ENCODE measurements at places on chromosomes 5 and 9.

DNA sequence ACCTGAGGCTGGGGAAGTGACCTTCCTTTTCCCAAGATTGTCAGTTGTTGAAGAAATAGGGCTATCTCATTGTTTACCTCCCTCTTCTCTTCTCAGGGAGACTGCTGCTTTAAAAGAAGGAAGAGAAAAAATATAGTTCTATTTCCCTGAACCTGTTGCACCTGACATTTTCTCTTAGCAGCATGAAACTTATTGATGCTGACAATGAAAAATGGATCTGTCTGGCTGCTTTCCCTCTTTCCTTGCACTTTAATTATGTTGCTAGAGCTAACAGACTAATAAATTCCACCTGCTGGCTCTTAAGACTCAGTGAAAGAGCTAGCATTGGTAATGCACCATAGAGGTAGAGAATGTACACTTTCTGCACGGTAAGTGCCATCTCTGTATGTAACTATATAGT is 6.2 kb upstream of the CKMT2 start:
- DNase-seq: no peak

- DNase-seq: no peak
These were observed 13.4 kb upstream of the RNU6ATAC start for GRCh38 chr9:134177624-134178393.

DNA sequence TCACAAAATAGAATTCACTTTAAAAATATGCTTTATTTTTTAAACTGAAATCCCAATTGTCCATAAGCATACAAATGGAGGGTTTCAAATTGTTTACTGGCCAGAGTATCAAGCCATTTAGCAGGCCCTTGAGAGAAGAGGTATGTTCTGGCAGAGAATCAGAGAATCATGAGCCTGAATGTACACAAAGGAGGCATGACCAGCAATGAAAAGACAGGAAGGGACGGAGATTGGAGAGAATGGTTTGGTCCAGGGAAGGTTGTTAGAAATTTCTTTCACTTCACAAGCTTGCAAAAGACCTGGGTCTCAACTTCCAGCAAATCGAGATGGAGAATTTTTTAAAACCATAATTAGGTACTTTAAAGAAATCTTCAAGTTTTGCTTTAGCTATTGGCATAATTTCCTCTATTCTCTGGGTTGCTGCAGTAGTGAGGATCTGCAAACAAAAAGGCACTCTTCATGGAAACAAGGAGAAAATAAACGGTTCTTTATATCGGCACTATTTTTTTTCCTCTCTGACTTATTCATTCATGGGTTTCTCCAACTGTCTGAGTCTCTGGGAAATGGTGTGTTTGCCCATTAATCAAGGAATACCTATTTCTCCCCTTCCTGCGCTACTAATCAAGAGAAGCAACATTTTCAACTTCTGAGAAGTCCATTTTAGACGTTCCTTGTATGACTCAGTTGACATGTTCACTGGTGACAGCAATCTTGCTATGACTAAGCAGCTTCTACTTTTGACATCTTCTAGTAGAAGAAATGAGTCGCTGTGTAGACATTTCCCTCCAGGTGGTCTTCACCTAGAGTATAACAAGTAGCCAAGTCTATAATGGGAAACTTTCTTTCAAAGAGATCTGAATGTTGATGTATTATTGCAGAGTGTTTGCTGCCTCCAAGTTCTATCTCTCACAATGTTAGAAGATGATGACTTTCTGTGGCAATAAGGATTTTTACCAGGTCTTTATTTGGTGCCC is 23.1 kb upstream of the ERCC6L2 start:
- DNase-seq: no peak

DNA sequence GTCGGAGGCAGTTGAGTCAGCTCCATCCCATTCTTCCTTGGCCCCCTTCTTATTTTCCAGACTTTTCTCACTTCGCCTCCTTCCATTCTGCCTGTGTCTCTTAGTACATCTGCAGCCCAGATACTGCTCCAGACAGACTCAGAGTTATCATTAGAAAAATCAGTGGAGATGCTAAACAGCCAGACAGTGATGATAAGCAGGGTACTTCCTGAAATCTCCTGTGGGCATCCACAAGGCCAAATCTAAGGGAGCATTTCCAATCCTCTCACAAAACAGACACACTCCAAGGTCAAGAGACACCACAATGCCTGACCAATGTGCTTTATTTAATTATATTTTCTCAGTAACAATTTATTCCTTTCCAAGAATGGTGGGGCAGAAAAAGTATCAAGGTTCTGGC is 14.5 kb upstream of the RLN1 start:
- no peak for DNase-seq

- no peak for DNase-seq
These were observed 104.1 kb upstream of the ZNF462 start for GRCh38 chr9:106758911-106759310.

- DNase-seq: no peak
These were observed 59.4 kb upstream of the GNA14 start for GRCh38 chr9:77707383-77708063.

GRCh38 chr5:73061593-73061992 is 58.8 kb upstream of the TMEM171 start:
- no peak for DNase-seq

DNA sequence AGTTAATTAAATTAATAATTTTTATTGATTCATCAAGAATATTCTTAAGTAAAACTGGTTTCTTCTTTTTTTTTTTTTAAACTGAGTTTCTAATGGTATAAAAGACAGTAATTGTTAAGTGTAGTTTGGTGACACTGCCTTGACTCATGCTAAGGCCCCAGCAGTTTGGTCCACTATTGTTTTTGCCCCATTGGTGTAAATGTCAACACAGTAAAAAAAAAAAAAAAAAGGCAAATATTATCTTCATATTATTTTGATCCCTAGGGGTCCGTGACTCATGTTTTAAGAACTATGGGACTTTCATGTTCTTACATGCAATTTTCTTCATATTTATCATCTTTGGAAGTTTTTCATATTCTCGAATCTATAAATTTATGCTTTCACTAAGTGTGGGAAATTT is 29.2 kb upstream of the JAK2 start:
- no peak for DNase-seq

- peak; percentile 91 for DNase-seq
These were observed at the start of gene SLC12A2 for GRCh38 chr5:128083033-128083810. Gene SLC12A2 (plus strand): TSS chr5:128083766. CDS start chr5:128083955, 189 bp downstream.

DNA sequence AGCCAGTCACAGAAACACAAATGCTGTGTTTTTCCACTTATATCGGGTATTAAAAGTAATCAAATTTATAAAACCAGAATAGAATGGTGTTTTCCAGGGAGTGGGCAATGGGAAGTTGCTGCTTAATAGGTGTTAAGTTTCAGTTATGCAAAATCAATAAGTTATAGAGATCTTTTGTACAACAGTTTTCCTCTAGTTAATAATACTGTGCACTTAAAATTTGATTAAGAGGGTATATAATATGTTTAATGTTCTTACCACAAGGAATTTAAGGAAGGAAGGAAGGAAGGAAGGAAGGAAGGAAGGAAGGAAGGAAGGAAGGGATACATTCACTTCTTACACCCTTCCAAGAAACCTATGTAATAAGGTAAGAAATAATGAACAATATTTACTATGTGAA is 867.7 kb upstream of the CDH6 start:
- DNase-seq: no peak

DNA sequence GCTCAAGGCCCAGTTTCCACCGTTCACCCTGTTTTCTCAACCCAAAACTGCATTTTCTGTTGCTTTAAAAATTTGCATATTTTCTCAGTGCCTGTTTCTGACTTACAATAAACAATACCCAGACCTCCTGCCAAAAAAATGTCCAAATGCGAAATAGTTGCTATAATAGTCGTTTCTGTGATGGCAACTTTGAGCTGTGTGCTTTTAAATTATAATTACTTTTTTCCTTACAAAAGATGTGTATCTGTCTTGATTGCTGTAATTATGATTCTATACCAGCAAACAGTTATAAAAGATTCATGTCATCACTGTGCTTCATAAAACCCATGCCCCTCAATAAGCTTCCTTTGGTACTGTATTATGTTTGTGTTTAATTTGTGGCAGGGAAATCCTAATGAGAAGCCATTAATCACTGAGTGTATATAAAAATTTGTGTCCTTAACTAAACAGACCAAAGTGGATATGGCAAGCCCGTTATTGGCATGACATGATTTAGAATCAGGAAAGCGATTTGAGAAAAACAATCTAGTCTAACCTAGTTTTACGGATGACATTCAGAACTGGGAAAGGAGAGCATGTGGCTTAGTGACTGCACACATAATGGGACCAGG is 5.4 kb upstream of the SLC1A3 start:
- no peak for DNase-seq

GRCh38 chr5:62948301-62948700 is 369.7 kb downstream of the LRRC70 start:
- DNase-seq: no peak

- no peak for DNase-seq
These were observed 8.5 kb downstream of the FOCAD start for GRCh38 chr9:20692554-20692953.

GRCh38 chr5:10726913-10727517 is 34.0 kb downstream of the DAP start:
- DNase-seq: no peak

DNA sequence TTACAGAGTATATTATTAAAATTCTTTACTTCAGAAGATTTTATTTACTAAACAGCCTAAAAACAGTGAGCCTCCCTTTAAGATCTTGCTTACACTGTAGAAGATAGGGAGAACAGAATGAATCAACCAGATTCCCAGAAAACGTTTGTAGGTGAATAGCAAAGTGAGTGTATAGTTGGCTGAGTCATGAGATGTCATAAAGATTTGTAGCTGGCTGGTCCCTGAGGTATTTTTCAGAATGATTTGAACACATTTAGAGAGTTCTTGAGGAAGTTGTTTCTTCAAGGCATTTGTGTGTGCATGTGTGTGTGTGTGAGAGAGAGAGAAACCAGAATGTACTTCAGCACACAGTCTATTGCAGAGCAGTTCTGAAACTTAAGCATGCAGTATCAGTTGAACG is 159.4 kb upstream of the PRR16 start:
- DNase-seq: no peak

GRCh38 chr9:32581512-32582143 is 8.7 kb upstream of the NDUFB6 start:
- DNase-seq: peak; percentile 43

DNA sequence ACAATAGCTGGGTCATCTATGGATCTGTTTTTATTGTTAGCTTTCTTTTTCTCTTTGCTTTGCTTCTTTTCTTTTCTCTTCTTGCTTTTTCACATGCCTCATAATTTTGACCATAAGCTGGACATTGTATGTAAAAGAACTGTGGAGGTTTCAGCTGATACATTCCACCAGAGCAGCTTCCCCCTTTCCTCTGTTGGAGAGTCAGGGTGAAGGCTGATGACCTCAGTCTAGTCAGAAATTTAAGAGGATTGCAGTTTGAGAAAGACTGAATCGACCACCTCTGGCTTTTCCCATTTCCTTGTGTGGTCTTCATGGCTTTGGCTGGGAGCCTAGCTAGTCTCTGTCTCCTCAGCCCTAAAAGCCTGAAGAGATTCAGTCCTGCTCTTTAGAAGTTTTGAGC is 42.0 kb downstream of the KCNIP1 start:
- DNase-seq: no peak

- DNase-seq: no peak
These were observed 4.2 kb upstream of the BSPRY start for GRCh38 chr9:113345190-113345589.

- no peak for DNase-seq
These were observed 59.2 kb downstream of the NDST1 start for GRCh38 chr5:150567031-150567717.

GRCh38 chr5:170573114-170573513 is 69.3 kb downstream of the KCNIP1 start:
- DNase-seq: no peak

- no peak for DNase-seq
These were observed 63.1 kb upstream of the NREP start for GRCh38 chr5:111820072-111820471.

DNA sequence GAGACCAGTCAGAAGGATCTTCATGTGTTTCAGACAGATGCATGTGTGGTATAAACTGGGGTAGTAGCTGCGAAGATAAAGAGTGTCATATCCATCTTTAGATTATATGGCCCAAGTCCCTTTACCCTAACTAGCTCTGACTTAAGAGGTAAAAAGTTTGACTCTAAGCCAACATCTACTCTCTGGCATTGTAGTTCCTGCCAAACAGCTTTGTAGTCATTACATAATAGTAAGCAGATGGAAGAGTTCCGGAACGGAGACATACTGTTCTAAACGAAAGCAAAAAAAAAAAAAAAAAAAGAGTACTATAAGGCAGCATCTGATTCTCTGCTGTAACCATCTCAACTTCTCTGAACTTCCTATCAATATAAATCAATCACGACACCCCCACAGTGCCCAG is 48.8 kb downstream of the CEMIP2 start:
- DNase-seq: no peak

DNA sequence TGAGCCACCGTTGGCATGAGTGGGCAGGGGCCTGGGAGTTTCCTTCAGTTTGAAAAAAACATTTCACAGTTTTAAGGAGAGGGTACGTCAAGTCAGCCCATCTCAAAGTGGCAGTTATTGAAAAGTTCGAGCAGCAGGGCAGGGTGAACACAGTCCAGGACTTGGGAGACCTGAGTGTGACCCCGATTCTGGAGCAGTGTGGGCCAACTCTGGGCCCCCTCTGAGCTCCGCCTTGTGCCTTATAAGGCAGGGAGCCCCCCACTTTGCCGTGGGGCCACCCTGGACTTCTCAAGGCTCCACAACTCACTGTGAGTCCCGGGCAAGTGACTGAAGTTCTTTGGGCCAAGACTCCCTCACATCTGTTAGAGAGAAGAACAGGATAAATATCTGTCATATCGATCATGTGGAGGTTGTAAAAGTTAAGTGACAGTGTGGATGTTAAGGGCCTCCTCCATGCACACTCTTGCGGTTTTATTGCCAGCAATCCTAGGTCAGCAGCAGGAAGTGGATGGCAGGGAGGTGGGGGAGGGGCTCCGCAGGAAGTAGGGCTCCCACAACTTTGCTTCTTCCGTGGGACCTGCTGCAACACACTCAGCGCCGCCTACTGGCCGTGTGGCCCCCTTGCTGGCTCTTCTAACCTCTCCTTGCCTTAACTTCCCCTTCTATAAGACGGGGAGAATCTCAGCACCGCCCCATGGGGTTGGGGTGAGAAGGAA is 38.4 kb downstream of the HRH2 start:
- DNase-seq: peak; percentile 85

DNA sequence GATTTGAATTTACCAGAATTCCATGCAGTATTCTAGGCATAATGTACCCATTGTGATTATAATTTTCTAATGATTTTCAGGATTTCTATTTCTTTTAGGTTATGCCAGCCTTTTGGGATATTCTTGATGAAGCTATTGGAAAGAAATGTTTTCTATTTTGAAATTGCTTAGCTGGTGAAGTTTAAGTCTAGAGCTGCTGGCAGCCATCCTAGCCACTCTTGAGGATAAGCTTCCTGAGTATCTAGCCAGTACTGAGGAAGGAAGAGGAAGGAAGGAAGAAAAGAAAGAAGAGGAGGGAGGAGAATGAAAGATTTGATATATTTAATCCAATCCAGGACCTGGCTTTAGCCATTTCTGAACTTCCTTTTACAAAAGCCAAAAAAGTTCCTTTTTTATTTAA is 142.1 kb upstream of the DAB2 start:
- DNase-seq: no peak

- DNase-seq: no peak
These were observed 56.3 kb downstream of the VCAN start for GRCh38 chr5:83527722-83528438.

GRCh38 chr5:100600298-100600994 is 65.3 kb downstream of the FAM174A start:
- no peak for DNase-seq
